ENCODE measurements at places on chromosomes 3 and 15.

- peak; percentile 85 for DNase-seq
Observed at GRCh38 chr3:134373271-134374104, 759 bp downstream of the AMOTL2 start.

- no peak for DNase-seq
Observed at GRCh38 chr3:133948131-133948810, 52.6 kb upstream of the RAB6B start.

- no peak for DNase-seq
Observed at GRCh38 chr3:172136330-172136729, 97.0 kb downstream of the FNDC3B start.

GRCh38 chr15:90004252-90004651, 3.1 kb downstream of the ZNF710 start:
- DNase-seq, result no peak

DNA sequence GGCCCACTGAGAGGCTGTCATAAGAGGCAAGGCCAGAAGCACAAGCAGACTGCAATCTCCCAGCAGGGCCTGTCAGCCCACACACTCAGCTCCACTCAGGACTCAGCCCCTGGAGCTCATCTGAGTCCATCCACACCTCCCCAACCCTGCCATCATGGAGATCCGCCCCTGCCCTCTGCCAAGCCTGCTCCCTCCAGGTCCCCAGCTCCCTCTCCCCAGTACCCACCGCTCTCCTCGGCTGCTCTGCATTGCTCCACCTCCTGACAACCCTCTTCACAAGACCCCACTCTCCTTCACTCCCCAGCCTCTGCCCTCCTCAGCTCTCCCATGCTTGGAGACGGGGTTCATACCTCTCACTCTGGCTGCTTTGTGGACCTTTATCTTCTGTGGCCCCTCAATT, 11.1 kb downstream of the POC1A start:
- no peak for DNase-seq

DNA sequence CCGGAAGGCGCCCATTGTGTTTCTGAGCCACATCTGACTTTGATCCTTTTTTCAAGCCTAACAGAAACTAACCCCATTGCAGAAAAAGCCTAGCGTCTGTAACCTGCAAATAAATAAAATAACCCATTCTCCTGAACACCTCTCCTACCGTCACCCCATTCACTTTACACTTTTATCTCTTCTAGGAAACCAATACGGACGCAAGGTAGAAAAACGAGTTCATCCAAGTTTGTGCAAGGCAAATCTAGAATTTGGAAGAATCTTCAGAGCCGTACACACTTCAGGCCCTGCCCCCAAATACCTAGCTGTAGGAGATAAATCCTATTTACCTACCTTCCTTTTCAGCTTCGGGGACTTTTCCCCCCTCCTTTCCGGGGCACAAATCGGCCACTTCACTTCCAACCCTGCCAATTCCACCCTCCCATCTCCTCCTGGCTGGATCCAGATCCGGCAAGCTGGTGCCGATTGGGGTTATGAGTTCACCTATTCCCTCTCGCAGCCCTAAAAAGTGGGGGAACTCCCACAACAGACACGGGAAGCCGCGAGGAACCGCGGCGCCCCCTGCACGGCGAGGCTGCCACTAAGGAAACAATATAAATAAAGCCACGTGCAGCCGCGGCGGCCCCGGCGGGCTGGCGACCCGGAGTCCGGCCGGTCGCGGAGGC, 987 bp downstream of the PRTG start:
- DNase-seq, result no peak

GRCh38 chr3:86942206-86942605, 48.7 kb downstream of the VGLL3 start:
- no peak for DNase-seq

DNA sequence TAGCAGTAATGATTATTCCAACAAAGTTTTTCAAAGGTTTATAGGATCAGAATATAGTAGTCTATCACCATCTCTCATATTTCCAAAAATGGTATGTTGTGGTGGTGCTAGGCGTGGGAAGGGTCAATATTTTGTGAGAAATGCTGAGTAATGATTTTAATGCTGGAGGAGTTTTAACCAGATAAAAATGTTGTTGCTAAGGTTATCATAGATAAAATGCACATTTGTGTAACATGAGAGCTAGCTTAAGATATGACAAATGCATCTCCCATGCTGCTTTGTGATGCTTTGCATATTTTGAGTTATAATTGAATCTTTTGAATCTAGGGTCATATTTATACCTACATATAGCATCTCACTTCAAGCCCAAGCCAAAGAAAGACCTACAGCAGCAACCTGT, 103.9 kb upstream of the ROBO1 start:
- DNase-seq, result no peak

Data from nucleus accumbens (tissue), 56 donors.